ENCODE measurements at places on chromosomes 1 and 21.

DNA sequence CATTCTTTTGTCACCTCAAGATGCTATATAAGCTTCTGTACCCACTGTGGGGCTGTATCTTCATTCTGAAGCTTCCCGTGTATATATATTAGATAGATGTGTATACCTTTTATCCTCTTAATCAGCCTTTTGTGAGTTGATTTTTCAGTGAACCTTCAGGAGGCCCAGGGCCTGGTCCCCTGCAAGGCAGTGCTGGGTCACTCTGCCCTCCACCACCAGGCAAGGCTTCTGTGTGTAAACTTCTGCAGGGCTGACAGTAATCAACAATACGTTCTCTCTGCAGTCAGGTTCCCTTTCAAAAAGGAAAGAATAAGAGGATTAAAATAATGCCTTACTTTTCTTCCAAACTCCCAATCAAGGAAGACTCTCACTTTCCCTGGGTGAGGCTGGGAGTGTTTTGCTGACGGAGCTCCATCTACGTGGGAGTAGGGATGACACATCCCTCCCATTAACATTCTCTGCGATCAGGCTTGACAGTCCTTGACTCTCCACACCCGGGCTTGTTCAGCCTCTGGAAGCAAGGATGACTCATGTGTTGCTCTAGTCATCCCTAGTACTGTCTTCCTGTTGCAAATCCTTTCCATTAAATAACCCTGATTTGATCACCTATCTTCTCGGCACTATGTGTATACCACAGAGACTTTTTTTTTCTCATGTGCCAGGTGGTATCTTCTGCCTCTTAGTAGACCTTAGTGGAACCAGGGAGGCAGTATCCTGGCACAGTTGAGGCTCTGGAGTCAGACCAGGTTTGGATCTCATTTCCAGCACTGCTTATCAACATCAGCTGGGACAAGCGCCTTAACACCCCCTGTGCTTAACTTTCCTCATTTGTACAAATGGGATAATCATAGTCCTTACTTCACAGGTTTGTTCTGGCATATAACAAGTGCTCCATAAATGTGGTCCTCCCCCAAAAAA lies 70.3 kb upstream of the KCNK1 start:
- DNase-seq: no peak

- no peak for DNase-seq
Observed at GRCh38 chr1:118008011-118008410, 78.5 kb downstream of the WDR3 start.

- no peak for DNase-seq
Observed at GRCh38 chr1:151485685-151486255, 25.4 kb upstream of the CGN start.

DNA sequence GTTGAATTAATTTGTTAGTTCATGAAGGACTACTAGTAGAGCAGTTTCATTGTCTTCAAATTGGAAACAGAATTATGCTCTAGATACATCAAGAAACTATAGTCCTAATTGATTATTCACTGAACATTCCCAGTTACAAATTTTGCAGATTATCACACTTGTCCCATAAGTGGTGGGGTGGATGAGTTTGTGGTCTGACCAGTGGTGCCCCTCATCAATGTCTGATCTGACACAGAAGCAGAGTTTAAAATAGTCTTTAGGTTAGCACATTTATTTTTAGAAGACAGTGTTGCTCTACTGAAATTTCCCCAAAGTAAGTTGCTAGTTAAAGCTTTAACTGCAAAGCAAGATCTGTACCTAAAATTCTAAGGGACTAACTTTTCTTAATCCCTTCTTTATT lies 42.9 kb downstream of the INKA2 start:
- no peak for DNase-seq

Data from left forelimb (tissue), 1 donor.